ENCODE measurements at places on chromosomes 5 and 9.
A peak's percentile ranks its signal among the peaks of the same experiment; 100 is the strongest.

GRCh38 chr5:73640861-73641320 is 14.9 kb downstream of the ARHGEF28 start:
- no peak for DNase-seq

- no peak for DNase-seq
Measured at GRCh38 chr9:36948051-36948450, 86.0 kb downstream of the PAX5 start.

GRCh38 chr9:99478469-99479027 is 256.5 kb downstream of the SEC61B start:
- DNase-seq, result no peak

DNA sequence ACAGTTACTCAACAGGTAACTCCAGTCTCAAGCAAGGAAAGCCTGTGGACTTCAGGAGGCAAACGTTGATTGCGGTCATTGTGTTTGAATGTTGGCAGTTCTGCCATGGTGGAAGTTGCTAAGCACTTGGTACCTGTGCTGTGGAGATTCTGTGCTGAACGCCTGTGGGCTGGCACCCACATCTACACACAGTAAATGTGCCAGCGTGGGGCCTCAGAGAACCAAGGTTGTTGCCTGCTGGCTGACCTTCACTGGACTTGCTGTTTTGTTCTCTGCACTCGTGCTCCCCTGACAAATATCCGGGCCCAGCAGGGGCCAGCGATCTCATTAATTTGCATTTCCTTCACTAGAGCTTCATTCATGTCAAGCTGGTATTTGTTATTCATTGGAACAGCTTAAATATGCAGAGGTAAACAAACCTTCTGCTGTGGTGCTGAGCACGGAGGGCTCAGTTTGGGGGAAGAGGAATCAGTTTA is 141.8 kb downstream of the PRKACG start:
- DNase-seq, result no peak

GRCh38 chr5:154081246-154081645 is 42.5 kb downstream of the MFAP3 start:
- no peak for DNase-seq

GRCh38 chr9:2298217-2298616 is 283.1 kb downstream of the SMARCA2 start:
- DNase-seq, result no peak

- DNase-seq, result no peak
Measured at GRCh38 chr5:57335092-57335660, 147.4 kb downstream of the ACTBL2 start.

DNA sequence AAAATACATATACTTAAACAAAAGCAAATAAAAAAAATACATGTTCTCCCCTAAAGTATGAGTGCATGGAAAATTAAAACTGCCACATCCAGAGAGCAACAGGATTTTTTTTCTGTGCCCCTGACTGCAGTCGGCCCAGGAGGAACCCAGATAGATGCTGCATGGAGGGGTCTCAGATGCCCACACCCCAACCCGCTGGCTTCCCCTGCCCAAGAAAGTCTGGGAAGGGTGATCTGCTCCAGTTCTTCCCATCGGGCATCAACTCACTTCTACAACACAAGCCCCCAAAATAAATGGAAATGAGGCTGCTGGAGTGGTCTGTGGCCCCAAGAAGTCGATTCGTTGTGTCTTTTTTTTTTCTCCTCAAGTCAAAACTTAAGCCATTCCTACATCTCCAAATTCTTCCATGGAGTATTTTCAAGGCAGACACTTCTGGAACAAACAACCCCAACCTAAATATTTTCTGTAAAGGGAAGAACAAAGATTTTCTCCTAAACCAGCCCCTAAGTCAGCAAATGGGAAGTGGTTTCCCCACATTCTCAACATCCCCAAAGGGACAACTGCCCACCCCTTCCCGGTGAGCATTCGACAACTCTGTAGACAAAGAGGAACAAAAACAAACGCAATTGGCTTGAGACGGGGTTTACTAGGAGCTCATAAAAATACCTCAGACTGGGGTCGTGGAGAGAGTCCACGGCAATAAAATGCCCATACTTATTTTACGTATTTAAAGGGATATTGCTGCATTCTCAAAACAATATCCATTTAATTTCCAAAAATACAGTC is 46.7 kb downstream of the ROR2 start:
- no peak for DNase-seq

DNA sequence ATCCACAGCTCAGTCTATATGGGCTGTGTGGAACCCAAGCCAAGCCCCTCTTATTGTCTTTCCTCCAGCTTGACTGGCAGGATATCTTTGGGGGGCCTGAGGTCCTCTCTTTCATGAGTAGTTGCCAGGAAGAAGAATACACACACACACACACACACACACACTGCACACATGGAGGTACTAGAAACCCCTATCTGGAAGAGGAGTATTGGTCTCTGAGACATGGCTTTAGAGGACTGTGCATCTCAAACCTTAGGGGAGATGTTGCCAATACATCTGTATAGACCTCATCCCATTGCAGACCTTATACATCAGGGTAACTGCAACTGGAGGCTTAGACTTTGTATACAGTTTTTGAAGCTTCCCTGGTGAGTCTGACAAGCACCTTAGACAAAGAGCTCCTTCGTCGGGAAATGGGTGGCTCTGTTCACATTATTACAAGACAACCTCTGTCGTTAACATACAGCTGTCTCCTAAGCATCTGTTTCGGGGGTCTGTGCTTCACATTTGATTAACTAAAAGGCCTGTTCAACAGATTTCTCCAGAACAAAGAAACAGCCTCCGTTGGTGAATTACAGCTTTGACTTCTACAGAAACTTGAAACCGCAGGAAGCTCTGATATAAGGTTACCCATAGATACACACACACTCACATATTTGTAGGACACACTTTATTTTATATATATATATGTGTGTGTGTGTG is 5.5 kb upstream of the ENTREP1 start:
- no peak for DNase-seq

GRCh38 chr9:93636667-93637066 is 60.3 kb downstream of the PHF2 start:
- no peak for DNase-seq

GRCh38 chr9:33130961-33131789 is 36.0 kb downstream of the B4GALT1 start:
- DNase-seq, result no peak

GRCh38 chr9:23492126-23493002 is 333.7 kb downstream of the ELAVL2 start:
- DNase-seq, result no peak

DNA sequence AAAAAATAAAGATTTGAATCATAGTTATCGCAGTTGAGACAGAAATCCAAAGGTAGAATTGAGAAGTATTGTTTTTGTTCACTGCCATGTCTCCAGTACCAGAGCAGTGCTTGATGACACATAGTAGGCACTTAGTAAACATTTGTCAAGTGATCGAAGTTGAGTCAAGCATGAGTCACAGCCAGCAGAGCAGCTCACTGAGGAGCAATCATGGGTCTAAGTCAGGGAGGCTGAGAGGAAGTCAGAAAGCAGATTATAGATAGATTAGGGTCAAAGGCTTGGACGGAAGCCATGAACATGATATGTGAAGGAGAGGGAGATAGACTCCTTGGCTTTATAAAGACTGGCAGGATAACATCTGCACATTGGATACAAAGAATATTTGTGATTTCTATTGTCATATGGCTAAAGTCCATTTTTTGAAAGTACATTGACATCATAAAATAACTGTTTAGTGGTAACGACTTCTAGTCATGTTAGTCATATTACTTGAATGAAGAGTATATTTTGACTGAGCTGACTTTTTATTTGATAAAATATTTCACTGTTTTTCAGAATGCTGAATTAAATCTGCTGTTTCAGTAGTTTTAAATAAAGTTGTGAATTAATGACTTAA is 168.5 kb downstream of the RAB3C start:
- no peak for DNase-seq

- no peak for DNase-seq
Measured at GRCh38 chr9:21316860-21317259, 11.7 kb upstream of the IFNA5 start.

GRCh38 chr9:76090330-76090729 is 199.9 kb downstream of the PCSK5 start:
- no peak for DNase-seq

- no peak for DNase-seq
Measured at GRCh38 chr5:10140195-10140973, 109.3 kb downstream of the ATPSCKMT start.

DNA sequence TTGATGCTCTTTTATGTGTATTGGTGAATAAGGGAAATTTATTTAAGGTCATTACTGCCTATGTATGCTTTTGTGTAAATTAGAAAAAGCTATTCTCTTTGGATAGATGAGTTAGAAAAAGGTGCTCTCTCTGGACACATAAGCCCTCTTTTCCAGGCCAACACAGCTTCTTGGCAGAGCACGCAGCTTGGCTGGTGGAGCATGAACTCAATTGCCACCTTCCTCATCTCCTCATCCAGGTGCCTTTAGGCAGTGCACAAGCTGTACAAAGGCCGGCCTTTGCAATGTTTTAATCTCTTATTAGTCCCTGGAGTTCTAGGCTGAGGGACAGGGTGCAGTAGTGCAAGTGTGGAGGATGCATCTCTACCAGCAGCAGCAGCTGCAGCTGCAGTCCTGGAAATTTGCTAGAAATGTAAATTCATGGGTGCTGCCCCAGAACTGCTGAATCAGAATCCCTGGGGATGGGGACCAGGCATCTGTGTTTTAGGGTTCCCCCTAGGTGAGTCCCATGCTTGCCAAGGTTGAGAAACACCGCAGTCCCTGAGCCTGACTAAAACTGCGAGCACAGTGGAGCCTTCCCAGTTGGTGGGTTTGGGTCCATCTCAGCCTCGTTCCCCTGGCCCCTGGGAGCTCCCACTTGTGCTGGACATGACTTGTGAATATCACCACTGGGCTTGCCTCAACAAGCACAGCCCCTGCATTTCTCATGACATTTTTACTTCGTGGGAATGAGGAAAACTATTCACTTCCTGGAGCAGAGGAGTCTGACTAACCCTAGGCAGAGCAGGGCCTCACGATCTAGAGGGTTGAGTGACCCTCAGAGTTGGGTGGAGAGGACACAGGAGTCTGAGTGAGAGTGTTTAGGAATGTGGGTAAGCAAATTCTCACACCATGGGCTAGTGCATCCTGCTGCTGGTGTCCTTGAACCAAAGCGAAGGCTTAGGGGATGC is 272.3 kb downstream of the ZSWIM6 start:
- DNase-seq, result no peak

DNA sequence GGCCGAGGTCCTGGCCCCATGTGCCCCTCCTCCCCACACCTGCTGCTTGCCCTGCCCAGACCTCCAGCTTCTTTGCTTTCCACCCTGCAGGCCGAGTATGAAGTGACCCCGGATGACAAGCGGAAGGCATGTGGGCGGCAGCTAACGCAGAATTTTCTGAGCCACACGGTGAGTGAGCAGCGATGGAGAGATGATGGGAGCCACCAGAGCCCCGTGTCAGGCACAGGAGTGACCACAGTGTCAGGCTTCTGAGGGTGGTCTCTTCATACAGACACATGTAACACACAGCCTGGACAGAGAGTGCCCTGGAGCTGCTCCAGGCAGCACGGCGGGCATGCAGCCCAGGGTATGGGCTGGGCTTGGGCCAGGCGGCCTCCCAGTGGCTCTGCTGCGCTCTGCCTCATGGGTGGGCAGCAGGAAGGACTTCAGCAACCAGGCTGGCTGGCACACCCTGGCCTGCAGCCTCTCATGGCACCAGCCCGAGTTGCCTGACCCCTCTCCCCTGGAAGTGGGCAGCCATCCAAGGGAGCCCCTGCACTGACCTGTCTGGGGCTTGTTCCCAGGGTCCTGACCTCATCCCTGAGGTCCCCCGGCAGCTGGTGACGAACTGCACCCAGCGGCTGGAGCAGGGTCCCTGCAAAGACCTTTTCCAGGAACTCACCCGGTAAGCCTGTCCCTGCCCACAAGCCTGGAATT is 5.8 kb downstream of the GRK6 start:
- no peak for DNase-seq

GRCh38 chr5:26012078-26012477 is 1026.3 kb downstream of the CDH9 start:
- DNase-seq, result no peak

GRCh38 chr5:176573564-176574296 is 24.6 kb downstream of the CDHR2 start:
- DNase-seq, result no peak

- no peak for DNase-seq
Measured at GRCh38 chr9:77010527-77010926, 8.9 kb upstream of the FOXB2 start.

- DNase-seq, result no peak
Measured at GRCh38 chr9:133945977-133946753, 46.0 kb downstream of the VAV2 start.

GRCh38 chr9:107118863-107119624 is 164.0 kb upstream of the RAD23B start:
- peak; percentile 16 for DNase-seq

- DNase-seq, result no peak
Measured at GRCh38 chr9:122377241-122378164, 6.7 kb downstream of the PTGS1 start.

- no peak for DNase-seq
Measured at GRCh38 chr9:129542741-129543140, 78.2 kb downstream of the C9orf50 start.

DNA sequence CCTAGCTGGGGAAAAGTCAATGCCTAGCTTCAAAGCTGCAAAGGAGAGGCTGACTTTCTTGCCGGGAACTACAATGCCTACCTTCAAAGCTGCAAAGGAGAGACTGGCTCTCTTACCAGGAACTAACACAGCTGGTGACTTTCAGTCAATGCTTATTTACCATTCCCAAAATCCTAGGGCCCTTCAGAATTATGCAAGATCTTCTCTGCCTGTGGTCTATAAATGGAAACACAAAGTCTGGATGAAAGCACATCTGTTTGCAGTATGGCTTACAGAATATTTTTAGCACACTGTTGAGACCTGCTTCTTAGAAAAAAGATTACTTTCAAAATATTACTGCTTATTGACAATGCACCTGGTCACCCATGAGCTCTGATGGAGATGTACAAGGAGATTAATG is 259.4 kb downstream of the PLK2 start:
- no peak for DNase-seq

- no peak for DNase-seq
Measured at GRCh38 chr9:9743822-9744221, 869.0 kb downstream of the PTPRD start.

- DNase-seq, result no peak
Measured at GRCh38 chr9:2802494-2802921, 41.4 kb downstream of the PUM3 start.

GRCh38 chr9:126151031-126151685 is 175.5 kb upstream of the MVB12B start:
- peak; percentile 20 for DNase-seq

Measured in NCI-H2171 (cell line).